Activated naive CD4-positive, alpha-beta T cell treated with anti-CD3 and anti-CD28 coated beads for 36 hours (primary cell): ENCODE measurements at places on chromosomes 11 and 22.

GRCh38 chr11:120658071-120658423 is 146.5 kb downstream of the GRIK4 start:
- no peak for DNase-seq

DNA sequence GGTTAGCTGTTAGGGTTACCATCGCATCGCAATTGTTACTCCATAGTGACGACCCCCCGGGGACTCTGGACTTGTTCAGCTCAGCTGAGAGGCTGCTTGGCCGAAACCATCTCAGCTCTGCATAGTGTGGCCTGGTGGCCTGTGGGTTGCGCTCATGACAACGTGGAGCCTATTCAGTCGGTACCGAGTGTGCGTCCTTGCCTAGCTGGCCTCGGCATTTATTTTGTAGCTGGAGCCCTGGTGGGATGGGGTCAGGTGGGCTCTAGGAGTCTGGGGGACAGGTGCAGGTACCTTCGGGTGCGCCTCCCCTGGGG is 13.5 kb downstream of the LRP5 start:
- DNase-seq = no peak

DNA sequence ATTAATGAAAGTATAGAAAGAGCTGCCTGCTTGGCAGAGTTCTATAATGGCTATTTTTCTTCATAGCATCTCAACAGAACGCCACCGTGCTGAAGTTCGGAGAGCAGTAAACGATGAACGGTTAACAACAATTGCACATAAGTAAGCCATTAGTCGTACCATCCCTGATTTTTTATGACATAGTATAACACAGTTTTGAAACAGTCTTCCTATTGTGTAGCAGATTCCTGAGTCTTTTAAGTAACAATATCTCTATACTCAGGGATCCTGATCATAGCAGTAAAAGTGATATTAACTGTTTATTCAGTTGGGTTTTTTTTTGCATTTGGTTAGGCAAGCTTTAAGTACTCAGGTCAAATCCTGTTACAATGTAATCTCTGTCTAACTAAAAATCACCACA is 8.4 kb downstream of the EMSY start:
- DNase-seq = no peak

GRCh38 chr11:36177836-36178235 is 111.4 kb downstream of the COMMD9 start:
- DNase-seq = no peak

GRCh38 chr11:65610404-65610803 is 3.6 kb downstream of the MAP3K11 start:
- no peak for DNase-seq

GRCh38 chr11:44165432-44165831 is 70.0 kb downstream of the EXT2 start:
- DNase-seq = no peak

- no peak for DNase-seq
Observed at GRCh38 chr22:47813661-47814060, 1051.2 kb downstream of the TBC1D22A start.

DNA sequence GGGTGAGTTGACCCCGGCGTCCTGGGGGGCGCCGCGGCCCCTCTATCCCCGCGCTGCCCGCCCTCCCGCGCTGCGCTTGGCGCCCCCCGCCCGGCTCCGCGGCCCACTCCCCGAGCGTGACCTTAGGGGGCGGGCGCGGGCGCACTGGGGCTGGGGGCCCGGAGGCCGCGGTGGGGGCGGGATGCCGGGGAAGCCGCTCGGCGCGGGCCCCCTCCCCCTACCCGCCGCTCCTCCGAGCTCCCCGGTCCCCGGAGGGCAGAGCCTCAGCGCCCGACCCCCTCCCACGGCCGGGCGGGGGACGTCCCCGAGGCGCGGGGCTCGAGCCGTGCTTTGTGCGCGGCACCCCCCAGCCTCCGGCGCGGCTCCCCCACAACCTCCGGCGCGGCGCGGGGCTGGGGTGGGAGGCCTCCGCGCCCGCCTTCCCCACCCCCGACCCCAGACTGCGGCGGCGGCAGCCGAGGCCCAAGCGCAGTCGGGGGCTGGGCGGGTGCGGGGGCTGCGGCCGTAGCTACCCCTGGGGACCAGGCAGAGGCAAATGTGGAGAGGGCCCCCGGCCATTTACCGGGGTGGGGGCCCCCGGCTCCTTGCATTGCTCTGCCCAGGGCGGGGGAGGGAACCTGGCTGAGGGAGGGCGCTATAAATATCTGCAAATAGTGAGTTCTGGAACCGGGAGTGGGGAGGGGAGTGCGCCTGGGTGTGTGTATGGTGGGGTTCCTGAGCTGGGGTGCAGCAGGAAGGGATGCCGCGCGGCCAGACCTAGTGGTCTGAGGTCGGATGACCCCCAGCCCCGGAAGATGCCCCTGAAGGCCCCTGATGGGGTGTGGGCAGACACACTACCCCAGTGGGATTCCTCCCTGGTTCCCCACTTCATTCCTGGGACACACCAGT is 988 bp downstream of the MGAT3 start:
- no peak for DNase-seq

DNA sequence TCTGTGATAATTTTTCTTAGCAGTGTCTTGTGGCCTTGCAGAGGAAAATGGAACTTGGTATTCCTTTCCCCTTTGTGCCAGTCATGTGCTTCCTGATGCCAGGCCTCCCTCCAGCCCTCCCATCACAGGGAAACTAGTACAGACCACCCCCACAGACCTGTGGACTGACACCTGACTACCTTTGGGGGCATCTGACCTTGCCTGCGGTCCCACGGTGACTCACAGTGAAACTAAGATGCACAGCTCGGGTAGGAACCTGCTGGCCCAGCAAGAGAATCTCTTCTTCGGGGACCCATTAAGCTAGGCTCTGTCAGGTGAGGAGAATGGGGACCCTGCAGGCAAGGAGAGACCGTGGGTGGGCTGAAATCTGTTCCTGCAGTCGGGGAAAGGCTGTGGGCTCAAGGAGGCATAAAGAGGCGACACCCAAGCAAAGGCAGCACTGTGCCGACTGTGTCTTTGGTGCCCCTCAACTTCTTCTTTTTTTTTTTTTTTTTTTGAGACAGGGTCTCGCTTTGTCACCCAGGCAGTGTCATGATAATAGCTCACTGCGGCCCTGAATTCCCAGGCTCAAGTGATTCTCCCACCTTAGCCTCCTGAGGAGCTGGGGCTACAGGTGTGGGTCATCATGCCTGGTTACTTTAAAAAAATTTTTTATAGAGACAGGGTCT is 20.8 kb upstream of the PEX26 start:
- no peak for DNase-seq

DNA sequence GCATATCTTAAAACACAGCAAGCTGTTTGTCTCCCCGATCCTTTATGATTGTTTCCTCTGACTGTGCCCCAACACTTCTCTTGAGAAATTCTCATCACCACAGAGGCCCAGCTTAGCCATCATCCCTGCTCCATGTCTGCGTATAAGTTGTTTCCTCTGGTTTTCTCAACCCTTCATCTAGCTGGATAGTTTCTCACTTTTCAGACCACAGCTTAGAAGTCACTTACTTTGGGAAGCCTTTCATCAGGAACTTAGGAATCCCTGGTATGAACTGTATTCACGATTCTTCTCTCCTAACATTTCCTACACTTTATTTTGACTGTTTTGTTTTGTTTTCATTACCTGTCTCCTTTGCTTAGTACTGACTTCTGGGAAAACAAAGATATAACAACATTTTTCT is 295.2 kb downstream of the GUCY1A2 start:
- DNase-seq = no peak

DNA sequence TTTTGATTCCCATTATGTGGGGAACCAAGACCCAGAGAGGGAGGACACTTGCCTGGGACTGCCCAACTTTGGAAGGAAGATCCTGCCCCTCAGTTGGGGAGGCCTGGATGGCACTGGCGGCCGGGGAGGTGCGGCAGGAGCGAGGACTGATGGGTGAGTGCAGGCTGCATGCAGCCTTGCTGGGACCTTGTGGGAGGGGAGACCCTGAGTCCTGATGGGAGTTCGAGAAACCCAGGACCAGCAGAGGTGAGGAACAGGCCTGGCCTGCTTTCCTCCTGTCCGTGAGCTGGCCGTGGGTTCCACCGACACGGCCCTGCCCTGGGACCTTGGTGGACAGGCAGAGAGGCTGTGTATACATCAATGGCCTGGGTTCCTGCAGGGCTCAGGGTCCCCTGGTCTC is 19.3 kb upstream of the SMIM38 start:
- DNase-seq = no peak

DNA sequence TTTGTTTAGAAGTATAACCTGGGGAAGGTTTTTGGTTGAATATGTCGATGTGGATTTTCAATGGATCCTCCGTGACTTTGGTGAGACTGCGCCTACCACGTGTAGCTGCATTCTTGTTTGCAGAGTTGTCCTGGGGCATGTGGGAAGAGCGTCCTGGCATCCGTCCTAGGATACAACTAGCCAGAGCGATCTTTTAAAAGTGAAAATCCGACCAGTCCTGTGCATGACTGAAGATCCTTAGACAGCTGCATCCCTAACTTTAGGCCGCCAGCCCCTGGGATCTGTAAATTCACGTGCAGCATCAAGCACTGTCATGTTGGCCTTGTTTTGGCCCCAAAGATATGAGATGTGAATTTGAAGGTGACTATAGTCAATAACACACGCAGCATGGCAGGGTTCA is 22.4 kb upstream of the THY1 start:
- no peak for DNase-seq

DNA sequence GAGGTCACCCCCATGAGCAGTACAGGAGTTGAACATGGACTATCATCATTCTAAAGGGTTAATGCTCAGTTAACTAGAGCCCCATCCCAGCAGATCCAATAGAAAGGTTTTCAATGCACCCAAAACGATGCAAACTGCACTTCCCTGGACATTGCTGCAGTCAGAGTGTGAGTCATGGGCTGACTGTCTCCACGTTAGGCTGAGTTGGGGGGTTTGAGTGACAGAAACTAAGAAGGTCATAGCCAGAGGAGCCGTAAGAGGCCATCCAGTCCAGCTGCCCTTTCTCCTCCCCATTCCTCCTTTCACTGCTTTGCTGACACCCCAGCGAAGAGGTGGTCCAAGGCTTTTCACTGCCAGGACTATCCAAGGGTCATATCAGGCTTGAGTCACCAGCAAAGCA is 10.5 kb upstream of the OR2AT4 start:
- DNase-seq = no peak

GRCh38 chr11:67418476-67419281 is 3.2 kb downstream of the CARNS1 start:
- no peak for DNase-seq

GRCh38 chr22:27662359-27663301 is 138.9 kb downstream of the MN1 start:
- no peak for DNase-seq

DNA sequence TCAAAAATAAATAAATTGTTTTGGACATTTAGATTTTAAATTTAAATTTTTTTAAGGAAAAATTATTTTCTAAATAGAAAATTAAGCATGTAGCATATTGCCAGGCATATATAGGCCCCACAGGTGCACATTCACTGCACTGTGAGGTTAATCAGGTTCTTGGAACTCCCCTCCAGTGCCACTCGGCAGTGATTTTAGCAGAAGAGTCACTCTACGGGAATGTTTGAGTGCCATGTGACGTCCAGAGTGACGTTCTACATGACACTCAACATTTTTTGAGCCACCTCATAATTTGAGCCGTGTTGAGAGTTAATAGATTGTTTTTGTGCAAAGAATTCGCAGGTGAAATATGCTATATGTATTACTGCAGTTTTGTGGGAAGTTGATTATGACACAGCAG is 77.4 kb downstream of the SWAP70 start:
- DNase-seq = no peak

- DNase-seq = peak; percentile 10
Observed at GRCh38 chr11:83543706-83544439, 257.7 kb upstream of the CCDC90B start.

GRCh38 chr11:1653541-1654387 is 24.2 kb downstream of the KRTAP5-5 start:
- no peak for DNase-seq

DNA sequence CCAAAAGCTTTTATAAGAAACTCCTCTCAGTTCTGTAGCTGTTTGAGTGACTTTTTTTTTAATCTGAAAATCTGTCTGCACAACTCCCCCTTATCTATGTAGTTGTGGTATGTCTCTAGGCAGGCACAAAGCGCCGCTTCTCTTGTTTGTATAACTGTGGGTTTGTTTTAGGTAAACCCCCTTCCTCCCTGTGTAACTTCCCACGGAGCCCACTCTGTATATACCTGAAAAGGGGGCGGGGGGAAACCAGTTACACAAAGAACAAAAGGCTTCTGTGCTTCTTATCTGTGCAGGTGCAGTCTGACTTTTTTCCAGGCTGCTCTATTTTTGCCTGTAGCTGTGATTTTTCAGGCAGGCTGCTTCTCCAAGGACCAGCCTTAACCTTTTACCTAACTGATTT is 13.2 kb downstream of the OR10AG1 start:
- DNase-seq = no peak

GRCh38 chr22:47787501-47788227 is 1025.2 kb downstream of the TBC1D22A start:
- DNase-seq = no peak

- no peak for DNase-seq
Observed at GRCh38 chr22:17403906-17404305, 34.6 kb downstream of the CECR2 start.

GRCh38 chr11:28461338-28461737 is 353.1 kb downstream of the METTL15 start:
- no peak for DNase-seq

GRCh38 chr11:56848141-56848809 is 99.8 kb upstream of the OR9G4 start:
- no peak for DNase-seq

DNA sequence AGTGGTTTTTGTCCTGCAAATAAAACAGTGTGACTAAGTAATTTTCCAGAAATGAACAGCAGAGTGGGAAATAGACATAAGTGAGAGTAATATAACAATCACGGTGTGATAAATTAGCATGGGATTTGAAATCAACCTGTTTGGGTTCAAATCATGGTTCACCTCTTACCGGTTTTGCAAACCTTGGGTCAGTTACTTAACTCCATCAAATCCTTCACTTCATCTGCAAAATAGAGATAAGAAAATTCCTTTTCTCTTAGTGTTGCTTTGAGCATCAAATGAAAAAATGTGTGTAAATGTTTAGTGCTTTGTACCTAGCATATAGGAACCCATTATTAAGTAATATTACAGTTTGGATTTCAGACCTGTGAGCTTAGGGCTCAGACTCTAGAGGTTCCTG is 152.2 kb downstream of the TEAD1 start:
- no peak for DNase-seq

GRCh38 chr22:28252539-28252938 is 333.5 kb upstream of the PITPNB start:
- no peak for DNase-seq

DNA sequence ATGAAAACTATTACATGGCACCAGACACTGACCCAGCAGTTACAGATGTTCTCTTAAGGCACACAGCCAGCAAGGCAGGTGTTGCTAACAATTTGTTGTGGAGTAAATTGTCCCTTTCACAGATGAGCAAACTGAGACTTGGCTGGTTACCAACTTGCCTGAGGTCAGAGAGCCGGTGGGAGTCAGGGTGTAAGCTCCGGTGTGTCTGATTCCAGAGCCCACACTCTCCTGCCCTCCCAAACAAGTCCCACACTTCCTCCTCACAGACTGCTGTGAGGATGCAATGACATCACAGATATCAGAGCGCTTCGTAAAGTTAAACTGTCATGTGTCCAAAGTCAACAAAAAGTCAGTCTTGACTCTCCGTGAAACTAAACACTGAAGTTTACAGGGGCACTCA is 12.5 kb downstream of the GDPD5 start:
- DNase-seq = no peak

- no peak for DNase-seq
Observed at GRCh38 chr11:92626624-92627023, 342.8 kb upstream of the MTNR1B start.

- no peak for DNase-seq
Observed at GRCh38 chr11:44243595-44244343, 66.2 kb downstream of the ALX4 start.
